ENCODE measurements at places on chromosomes 3 and 15.
A peak's percentile ranks its signal among the peaks of the same experiment; 100 is the strongest.

- no peak within 1 kb of the TSS for H3K4me3 ChIP-seq
- no peaks in the 10 kb centered on the region for H3K36me3 ChIP-seq
- no peaks in the 10 kb centered on the region for H3K27me3 ChIP-seq
- H3K4me1 ChIP-seq, result peaks cover 9% of the 10 kb centered on the region
Measured at GRCh38 chr3:195583831-195584542, at the start of gene APOD. TSS of gene APOD (minus strand) at chr3:195583940. CDS start at chr3:195579461, 4,479 bp downstream.

DNA sequence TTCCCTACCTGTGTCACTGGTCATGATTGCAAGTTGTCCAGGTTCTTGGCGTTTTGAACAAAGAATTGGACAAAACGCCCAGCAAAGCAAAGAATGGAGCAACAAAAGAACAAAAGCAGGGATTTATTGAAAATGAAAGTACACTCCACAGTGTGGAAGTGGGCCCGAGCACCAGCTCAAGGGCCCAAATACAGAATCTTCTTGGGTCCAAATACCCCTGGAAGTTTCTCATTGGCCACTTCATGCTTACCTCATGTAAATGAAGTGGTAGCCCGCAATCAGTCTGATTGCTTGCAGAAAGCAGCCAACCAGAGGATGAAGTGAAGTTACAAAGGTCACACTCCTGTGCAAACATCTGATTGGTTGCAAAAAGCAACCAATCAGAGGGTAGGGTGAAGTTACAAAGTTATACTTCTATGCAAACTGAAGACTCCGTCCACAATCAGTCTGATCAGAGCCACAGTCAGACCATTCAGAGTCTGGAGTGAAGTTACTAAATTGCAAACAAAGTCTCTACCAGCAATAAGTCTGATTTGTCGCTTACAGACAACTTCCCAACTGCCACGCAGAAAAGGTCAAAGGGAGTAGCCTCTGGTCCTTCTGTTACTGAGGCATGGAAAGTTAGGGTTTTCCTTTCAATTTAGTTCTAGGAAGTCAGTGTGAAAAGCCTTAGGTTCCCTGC, 8.3 kb upstream of the TM4SF1 start:
- H3K4me1 ChIP-seq, result peaks cover 45% of the 10 kb centered on the region
- no peak for DNase-seq
- no peak overlapping the region for H3K4me3 ChIP-seq
- no peaks in the 10 kb centered on the region for H3K36me3 ChIP-seq
- H3K27me3 ChIP-seq, result no peaks in the 10 kb centered on the region

DNA sequence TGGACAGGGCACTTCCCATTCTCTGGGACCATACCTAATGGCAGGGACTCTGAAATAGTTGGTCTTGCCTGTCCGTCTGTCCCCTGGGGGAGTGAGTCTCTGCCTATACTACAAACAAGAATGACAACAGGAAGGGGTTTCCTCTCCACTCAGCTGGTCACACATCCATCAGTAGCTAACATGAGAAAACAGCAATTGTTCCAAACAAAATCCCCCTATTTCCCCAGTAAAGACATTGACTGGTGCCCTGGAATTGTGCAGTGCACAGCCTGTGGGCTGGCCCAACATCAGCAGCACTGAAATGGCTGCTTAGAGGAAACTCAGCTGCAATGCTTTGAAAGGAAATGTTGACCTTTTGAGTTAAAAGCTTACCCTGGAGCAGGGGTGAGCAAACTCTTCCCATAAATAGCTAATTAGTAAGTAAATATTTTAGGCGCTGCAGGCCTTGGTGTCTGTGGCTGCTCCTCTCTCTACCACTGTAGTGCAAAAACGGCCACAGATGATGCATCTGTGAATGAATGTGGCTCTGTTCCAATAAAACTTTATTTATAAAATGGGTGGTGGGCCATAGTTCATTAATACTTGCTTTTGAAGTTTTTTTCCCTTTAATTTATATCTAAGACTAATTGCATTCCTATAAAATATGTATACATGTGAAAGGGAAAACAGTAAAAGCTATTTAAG, 174.3 kb downstream of the KLF13 start:
- H3K36me3 ChIP-seq, result no peaks in the 10 kb centered on the region
- H3K4me1 ChIP-seq, result peaks cover 4% of the 10 kb centered on the region
- no peak overlapping the region for H3K4me3 ChIP-seq
- no peaks in the 10 kb centered on the region for H3K27me3 ChIP-seq
- H3K27ac ChIP-seq, result no peak overlapping the region
- DNase-seq, result no peak

DNA sequence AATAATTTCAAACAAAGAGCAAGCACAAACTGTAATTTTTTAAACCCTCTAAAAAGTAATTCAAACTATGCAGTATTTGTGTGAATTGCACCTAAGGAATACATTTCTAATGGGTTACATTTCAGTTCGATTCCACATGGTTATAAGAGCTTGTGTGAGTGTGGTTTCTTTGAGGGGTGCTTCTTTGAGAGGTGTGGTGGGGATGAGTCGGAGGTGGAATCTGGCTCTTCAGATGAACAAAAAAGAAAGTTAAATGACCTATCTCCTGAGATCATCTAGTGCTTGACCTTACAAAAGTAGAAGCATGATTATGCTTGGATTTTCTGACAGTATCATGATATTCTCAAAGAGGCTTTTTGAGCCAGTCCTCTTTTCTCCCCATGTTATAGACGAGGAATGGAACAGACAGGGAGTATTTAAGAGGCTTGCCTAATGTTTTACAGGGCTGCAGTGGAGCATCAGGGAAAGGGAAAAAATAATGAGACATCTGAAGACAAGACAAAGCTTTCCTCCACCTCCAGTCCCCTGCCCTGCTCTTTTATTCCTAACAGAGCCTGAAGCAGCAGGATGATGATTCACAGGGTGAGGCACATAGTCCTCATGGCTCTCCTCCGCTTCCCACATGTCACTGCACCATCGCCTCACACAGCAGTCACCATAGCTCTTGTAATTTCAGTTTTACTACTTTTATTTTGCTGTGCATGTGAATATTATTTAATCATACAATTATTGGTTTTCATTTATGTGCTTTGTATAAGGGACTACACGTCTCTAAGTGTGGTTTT, 82.0 kb downstream of the LYSMD4 start:
- no peaks in the 10 kb centered on the region for H3K27me3 ChIP-seq
- no peak for DNase-seq
- peaks cover 18% of the 10 kb centered on the region for H3K4me1 ChIP-seq
- peak overlapping the region; percentile 36 for H3K27ac ChIP-seq
- H3K4me3 ChIP-seq, result no peak overlapping the region

GRCh38 chr3:62679988-62680387, 195.2 kb downstream of the CADPS start:
- no peaks in the 10 kb centered on the region for H3K36me3 ChIP-seq
- peaks cover 9% of the 10 kb centered on the region for H3K4me1 ChIP-seq
- peak overlapping the region; percentile 33 for H3K27ac ChIP-seq
- DNase-seq, result no peak
- H3K4me3 ChIP-seq, result no peak overlapping the region

DNA sequence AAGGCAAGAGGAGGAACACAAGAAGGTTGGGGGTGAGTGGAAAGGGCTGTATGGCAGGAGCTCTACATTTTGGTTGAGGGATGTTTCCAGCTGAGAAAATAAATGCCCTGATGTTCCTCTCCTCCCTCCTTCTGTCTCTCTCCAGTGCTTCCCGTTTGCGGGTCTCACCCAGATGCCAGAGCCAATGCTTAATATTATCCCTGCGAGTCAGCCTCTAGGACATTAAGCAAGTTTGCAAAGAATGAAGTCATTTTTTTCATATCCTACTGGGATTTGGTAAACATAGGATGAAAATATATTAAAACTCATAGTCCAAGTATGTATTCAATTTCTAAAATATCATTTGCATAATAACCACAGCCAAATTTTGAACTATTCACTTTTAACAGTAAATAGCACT, 295.9 kb downstream of the CADM2 start:
- no peaks in the 10 kb centered on the region for H3K36me3 ChIP-seq
- H3K4me1 ChIP-seq, result no peaks in the 10 kb centered on the region
- no peak overlapping the region for H3K27ac ChIP-seq
- H3K27me3 ChIP-seq, result no peaks in the 10 kb centered on the region
- H3K4me3 ChIP-seq, result no peak overlapping the region

Measured in RWPE2 (cell line).